NK-92 treated with Interleukin-12 subunit alpha and Interleukin-12 subunit beta, amount 100 ng/mL, for 24 hours (cell line): ENCODE measurements at places on chromosomes 5 and 9.
A peak's percentile ranks its signal among the peaks of the same experiment; 100 is the strongest.

GRCh38 chr5:146026307-146027010 is 78.9 kb downstream of the PLAC8L1 start:
- no peak for DNase-seq

- no peak for DNase-seq
Observed at GRCh38 chr5:179298181-179298993, 46.9 kb downstream of the ADAMTS2 start.

GRCh38 chr9:88976890-88977257 is 14.4 kb upstream of the S1PR3 start:
- DNase-seq = no peak

- no peak for DNase-seq
Observed at GRCh38 chr9:114180696-114181606, 25.6 kb downstream of the COL27A1 start.

DNA sequence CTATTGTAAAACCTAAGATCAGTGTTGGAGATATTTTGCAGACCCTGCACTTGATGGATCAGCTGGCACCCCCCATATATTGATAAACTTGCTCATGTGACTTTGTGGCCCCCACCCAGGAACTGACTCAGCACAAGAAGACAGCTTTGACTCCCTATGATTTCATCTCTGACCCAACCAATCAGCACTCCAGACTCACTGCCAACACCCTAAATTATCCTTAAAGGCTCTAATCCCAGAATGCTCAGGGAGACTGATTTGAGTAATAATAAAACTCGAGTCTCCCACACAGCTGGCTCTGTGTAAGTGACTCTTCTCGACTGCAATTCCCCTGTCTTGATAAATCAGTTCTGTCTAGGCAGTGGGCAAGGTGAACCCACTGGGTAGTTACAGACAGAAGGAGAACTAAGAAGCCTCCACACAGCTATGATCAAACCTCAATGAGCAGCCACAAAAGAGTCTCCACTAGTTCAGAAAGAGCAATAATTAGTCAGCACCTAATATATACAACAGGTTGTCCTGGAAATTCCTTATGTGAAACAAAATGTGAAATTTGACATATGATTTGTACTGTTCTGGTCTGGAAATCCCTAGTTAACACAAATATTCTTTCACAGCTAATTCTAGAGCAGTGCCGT is 52.2 kb downstream of the ACTL7B start:
- DNase-seq = no peak

DNA sequence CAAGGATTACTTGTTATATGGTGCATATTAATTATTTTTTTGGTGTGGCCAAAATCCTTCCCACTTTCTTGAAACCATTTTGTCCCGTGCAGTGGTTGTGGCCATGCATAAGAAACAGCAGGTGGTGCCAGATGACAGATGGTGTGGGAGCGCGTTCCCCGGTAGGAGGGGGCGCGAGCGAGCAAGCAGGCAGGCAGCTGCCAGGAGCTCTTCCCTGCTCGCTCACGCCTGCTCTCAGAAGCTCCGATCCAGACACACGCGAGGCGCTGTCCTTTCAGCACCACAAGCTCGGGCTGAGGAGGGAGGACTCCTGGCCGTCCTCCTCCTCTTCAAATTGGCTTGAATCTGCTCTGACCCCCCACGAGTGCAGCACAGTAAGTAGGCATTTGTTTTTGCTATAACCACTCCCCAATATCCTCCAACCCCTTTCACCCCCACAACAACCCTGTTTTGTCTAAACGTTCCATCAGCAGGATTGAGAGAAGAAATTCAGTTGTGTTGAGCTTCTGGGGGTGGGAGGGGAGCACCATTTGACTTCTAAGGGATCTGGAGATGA is at the start of gene NSG2:
Gene NSG2, plus strand, starts transcription at position 237 of the 556 bp plus-strand sequence. CDS start 1,050 bp downstream, outside the sequence.
- no peak for DNase-seq

GRCh38 chr5:148978370-148979082 is 84.3 kb downstream of the SH3TC2 start:
- no peak for DNase-seq

DNA sequence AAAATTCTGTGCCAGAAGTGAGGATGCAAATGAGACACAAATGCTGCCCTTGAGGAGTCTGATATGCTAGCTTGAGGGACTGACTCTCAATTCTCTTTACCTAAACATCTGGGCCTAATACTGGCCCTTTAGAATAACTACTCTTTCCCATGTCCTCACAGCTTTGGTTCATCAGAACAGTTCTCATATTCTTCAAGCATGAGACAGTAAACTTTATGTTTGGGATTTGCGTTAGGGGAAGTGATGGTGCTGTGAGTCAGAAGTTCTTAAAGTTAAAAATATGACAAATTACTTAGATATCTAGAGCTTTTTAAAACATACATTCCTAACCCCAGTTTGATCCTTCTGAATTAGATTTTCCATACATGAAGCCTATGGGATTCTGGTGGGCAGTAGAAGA is 665.0 kb upstream of the RGMB start:
- no peak for DNase-seq

DNA sequence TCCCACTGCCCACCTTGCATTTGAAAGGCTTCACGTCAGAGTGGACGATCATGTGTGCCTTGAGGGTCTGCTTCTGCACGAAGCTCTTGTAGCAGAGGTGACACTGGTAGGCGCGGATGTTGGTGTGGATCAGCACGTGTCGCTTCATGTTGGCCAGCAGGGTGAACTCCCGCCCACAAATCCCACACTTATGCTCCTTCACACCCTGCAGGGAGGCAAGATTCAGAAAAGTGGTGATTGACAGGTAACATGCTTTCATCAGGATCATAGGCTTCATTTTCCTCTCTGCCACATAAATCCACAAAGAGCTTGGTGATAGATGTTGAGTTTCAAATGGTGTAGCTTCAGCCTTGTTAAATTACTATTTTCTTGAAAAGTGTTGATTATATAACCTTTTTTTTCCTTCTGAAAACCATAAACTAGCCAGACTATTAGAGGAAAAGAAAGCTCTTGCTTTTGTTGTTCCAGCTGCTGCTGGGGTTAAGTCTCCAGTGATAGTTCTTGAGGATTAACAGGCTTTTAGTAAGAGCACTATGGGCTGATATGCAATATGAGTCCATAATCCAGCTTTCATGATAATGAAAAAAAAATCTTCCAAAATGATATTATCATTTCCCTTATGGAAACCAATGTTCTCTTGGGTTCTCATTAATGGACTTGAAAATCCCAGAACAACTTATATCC is 50.7 kb downstream of the ZNF366 start:
- DNase-seq = no peak

GRCh38 chr5:154829589-154830218 is 20.7 kb downstream of the FAXDC2 start:
- peak; percentile 48 for DNase-seq

GRCh38 chr9:9117866-9118265 is 1318.3 kb upstream of the DMAC1 start:
- DNase-seq = no peak

- DNase-seq = no peak
Observed at GRCh38 chr5:1312206-1312605, 17.3 kb upstream of the TERT start.

DNA sequence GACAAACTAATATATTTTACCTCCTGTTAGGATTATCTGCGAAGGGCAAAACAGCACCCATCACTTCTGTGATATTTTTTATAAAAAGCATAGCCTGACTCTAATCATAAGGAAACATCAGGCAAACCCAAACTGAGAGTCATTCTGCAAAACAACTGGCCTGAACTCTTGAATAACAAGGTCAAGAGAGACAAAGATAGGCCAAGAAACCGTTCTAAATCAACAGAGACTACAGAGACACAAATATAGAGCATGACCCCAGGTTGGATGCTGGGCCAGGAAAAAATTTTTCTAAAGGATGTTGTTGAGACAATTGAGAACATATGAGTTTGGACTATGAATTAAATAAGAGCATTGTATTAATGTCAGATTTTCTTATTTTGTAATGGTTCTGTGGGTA is 384.9 kb downstream of the NFIB start:
- no peak for DNase-seq

DNA sequence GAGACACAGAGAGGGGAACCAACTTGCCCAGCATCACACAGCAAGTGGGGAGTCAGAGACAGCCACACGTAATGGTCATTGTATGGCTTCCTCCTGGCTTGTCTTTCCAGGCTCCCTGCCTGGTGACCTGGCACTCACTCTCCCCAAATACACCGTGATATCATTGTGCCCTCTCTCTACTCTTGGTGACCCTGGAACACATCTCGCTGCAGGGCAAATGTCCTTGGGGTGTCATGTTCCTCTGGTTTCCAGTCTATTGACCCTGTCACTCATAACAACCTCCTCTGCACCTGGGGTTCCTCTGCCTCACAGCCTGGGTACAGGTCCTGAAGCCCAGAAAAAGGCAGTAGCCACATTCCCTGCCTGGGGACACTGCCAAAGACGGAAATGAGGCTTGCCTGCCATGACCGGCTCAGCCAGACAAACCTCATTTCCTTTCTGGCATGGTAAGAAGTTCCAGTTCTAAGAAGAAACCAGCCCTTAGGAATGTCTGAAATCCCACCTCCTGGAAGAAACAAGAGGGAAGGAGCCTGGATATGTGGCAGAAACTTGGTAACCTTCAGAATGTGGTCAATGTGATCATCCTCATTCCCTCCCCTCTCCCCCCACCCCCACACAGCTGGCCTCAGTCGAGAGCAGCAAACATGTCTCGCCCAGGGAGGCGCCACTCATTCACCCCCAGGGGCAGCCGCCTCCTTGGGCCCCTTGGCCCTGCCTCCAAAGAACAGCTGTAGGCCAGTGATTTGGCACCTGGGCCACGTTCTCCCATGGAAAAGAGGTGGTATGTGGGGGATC is 30.6 kb upstream of the SMU1 start:
- no peak for DNase-seq

DNA sequence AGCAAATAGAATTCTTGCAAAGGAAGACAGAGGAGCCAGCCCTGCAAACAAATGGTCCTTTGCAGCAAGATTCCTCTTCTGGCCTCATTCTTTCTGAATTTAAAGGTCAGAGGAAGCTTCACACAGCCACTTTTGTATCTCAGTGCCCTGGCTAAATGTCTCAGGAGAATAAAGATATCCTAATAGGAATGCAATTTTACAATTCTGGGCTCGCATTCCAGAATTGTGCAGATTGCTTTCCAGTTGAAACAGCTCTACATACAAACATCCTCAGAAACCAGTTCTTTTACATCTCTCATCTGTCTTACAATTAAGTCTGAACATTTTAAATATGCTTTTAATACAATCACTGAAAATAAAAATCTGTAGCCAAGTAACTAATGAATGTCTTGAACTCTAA is 14.6 kb upstream of the ACOT12 start:
- no peak for DNase-seq

DNA sequence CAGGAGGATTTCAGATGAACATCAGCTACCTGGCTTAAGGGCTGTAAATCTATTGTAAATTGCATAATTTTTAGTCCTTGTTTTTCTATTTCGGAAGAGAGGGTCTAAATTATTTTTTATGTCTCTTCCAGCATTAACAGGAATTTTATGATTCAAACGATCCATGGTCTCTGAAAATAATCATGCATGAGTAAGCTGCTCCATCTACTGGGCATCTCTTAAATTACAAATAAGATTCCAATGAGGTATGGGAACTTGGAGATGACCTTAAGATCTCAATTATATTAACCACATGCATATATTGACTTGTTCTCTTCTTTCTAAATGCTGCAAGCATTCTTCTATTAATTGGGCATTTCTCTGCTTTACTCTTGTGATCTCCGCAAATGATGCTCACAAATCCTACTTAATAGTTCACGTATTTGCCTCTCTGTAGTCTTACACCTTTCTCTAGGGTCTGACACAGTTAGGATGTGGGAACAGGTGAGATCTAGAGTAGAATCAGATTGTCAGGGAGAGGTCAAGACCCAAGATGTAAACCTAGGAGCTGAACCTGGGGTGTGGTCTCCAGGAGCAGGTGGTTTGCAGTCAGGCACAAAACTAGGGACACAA is 86.9 kb downstream of the NUDT12 start:
- no peak for DNase-seq

DNA sequence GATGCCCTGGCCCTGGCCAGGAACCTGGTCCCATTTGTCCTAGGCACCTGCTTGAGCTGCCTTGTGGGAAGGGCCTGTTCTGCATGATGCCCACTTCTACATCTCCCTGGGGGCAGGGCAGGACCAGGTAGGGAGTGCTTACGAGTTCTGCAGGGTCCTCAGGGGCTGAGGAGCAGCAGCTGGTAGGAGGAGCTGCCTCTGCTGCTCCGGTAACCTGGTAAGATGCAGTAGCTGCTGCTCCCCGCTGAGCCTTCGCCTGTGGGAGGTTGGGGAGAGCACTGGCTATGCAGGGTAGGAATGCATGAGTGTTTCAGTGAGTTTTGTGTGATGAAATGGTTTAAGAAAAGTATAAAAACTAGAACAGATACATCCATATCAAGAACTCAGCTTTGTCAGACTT is 13.6 kb downstream of the LRRC8A start:
- no peak for DNase-seq

DNA sequence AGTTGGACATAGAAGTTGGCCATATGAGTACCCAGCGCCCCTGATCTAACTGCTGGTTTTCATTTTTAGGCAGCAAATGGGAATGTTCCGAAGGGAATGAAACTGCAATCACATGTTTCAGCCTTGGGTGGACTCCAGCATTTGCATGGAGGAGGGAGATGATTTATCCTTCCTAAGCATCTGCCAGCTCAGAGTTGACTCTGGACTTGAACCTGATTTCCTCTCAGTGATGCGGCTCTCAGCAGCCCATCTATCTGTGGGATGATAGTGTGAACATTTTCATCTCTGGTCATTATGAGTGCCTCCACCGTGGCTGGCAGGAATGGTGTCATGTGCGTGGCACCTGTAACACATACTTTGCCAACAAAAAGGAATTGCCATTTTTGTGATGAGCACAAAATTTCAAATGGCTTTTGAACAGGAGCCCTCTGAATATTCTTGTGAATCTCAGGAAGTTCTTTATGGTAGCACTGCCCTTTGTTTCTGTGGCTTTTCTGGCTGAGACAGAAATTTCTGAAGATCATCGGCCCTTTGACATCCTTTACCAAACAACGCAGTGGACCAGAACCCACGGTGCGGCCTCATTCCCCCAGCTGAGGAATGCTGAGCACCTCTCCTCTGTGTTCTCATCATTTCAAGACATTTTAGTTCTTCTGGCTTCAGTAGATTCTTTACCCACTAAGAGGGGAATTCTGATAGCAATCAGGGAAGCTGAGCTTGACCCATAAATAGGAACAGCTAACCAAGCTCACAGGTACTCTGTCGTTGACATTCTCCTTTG is 28.5 kb downstream of the FUBP3 start:
- no peak for DNase-seq

GRCh38 chr9:131011274-131012022 is 2.5 kb downstream of the LAMC3 start:
- DNase-seq = no peak

DNA sequence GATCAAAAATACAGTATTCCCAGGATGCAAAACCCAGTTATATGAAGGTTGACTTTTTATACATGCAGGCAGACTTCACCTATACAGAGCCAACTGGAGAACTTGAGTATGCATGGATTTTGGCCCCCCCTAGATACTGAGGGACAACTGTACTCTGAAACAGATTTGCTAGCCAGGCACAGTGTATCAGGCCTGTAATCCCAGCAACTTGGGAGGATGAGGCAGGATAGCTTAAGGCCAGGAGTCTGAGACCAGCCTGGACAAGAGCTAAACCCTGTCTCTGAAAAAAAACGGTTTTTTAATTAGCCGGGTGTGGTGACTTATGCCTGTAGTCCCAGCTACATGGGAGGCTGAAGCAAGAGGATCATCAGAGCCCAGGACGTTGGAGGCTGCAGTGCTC is 21.9 kb downstream of the PTBP3 start:
- DNase-seq = no peak
